Fibroblast of skin of right biceps (primary cell): ENCODE measurements at places on chromosomes 1 and 21.

GRCh38 chr1:230306169-230306568, 120.0 kb downstream of the PGBD5 start:
- DNase-seq = no peak

DNA sequence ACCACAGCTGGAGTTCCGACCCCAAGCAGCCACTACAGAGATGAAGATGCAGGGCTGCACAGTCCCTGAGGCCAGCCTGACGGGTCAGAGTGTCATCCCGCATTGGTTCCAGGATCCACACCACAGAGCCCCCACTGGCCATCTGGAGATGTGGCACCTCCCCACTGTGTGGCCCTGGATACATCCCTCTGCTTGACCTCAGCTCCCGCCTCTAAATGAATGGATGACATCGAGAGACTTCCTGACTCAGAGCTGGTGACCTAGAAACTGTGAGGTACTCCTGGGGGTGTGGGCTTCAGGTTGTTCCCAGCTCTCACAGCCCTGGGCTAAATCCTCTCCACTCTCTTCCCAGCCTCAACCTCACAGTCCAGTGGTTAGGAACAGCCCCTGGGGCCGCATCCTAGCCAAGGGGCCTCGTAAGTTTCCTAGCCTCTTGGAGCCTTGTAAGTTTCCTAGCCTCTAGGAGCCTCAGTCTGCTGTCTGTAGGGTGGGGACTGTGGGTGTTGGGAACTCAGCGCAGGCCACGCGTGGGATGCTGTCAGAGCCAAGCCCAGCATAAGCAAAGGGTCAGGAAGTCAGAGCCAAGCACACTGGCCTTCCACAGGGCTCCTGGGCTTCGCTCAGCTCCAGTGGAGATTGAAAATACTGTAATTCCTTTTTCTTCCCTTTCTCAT, 87.5 kb upstream of the RUNX3 start:
- DNase-seq = no peak

GRCh38 chr1:173241528-173242347, 34.6 kb upstream of the TNFSF4 start:
- DNase-seq = no peak

DNA sequence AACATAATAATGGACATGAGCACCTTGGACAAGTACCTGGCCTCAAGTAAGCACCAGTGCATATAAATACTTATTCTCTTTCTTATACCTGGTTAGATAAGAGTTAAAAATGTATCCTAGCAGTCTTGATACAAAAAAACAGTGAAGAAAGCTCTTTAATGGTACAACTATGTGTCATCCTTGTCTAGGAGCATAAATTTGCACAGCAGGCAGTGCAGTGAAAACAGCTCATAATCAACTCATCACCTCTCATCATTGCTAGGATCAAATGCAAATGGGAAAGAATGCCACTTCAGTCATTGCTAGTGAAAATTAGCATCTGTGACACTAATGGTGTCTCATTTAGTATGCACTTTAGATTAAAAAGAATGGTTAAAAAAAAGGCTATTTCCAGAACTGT, 7.6 kb downstream of the SAMSN1 start:
- no peak for DNase-seq

- DNase-seq = no peak
Measured at GRCh38 chr1:89574621-89575020, 50.0 kb downstream of the LRRC8B start.

- no peak for DNase-seq
Measured at GRCh38 chr1:33825506-33825905, 38.4 kb upstream of the HMGB4 start.

- DNase-seq = no peak
Measured at GRCh38 chr1:202694314-202694713, 15.9 kb downstream of the SYT2 start.

DNA sequence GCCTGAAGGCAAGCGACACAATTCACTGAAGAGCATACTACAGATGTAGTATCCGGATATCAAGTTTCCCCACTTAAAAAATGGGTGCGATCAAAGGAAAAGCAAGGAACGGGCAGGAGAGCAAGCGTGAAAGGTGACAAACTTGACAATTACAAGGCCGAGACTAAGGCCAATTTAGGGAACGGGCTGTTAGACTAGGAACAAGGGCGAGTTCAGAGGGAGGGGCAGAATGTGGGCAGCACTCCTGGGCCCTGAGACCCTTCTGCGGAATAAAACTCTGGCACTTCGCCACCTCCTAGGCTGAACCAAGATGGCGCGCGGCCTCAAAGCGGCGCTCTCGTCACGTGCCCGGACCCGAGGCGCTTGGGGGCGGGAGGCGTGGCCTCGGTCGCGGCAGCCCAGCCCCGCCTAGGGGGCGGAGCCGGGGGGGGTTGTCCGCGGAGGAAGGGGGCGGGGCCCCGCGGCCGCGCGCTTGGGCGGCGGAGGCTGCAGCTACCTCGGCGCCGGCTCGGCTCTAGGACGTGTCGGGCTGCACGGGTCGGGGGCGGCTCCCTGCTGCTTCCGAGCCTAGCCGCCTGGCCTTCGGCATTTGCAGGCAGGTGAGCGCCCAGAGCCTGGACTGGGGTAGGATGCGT, at the start of gene PPFIA4:
Gene PPFIA4 (plus strand): TSS at position 461 of the 635 bp plus-strand sequence. CDS start 12,518 bp downstream, outside the sequence.
- peak; percentile 88 for DNase-seq

- DNase-seq = peak; percentile 87
Measured at GRCh38 chr1:101288491-101288944, 51.7 kb downstream of the S1PR1 start.

- DNase-seq = no peak
Measured at GRCh38 chr1:114441332-114441731, 69.7 kb downstream of the TRIM33 start.

DNA sequence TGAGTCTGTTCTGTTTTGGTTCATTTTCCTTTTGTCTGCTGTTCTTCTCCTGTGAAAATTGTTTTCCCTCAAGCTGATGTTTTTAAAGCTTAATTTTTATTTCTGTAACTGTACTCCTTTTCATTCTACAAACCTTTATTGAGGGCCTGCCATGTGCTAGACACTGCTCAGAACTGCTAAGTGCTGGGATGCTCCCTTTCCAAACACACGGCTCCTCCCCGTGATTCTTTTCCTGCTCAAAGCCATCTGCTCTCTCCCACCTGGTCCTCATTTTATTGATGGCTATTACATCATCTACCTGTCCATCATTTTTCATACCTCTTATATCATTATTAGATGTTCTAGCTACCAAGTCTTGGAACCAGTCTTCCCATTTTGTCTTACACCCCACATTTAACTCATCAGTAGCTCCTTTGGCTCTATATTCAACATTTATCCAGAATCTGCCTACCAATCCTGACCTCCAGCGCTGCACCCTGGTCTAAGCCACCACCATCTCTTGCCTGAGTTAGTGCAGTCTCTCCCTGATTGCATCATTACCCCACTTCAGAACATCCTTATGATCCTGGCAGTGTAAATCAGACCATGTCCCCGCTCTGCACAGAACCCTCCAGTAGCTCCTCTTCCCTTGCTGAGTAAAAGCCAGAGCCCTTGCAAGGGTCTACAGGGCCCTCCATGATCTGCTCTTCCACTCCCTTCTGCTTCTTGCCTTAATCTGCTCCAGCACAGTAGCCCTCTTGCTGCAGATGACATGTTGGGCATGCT, 118.1 kb downstream of the CACNA1E start:
- no peak for DNase-seq

DNA sequence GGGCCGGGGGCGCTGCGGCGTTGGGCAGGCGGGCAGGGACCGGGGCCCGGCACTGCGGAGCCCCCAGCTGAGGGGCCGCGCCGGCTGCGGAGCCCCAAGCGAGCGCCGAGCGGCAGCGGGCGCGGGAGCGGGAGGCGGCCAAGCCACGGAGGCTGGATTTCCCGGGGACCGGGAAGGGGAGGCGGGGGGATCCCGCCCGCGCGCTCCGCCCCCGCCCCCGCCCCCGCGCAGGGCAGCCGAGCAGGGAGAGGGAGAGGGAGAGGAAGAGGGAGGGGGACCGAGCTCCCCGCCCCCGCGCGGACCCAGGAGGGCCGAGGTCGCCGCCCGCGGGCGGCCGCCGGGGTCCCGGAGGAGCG, at the start of gene DLGAP3:
Gene DLGAP3 (minus strand): TSS at position 154 of the 356 bp plus-strand sequence. CDS start 24,267 bp downstream, outside the sequence.
- no peak for DNase-seq

- no peak for DNase-seq
Measured at GRCh38 chr1:161335796-161336195, 21.6 kb downstream of the SDHC start.

- peak; percentile 58 for DNase-seq
Measured at GRCh38 chr1:154840269-154841176, 29.6 kb downstream of the KCNN3 start.

GRCh38 chr21:25036775-25037174, 570.5 kb downstream of the MRPL39 start:
- no peak for DNase-seq

GRCh38 chr1:205057808-205058575, 15.0 kb downstream of the CNTN2 start:
- DNase-seq = no peak

DNA sequence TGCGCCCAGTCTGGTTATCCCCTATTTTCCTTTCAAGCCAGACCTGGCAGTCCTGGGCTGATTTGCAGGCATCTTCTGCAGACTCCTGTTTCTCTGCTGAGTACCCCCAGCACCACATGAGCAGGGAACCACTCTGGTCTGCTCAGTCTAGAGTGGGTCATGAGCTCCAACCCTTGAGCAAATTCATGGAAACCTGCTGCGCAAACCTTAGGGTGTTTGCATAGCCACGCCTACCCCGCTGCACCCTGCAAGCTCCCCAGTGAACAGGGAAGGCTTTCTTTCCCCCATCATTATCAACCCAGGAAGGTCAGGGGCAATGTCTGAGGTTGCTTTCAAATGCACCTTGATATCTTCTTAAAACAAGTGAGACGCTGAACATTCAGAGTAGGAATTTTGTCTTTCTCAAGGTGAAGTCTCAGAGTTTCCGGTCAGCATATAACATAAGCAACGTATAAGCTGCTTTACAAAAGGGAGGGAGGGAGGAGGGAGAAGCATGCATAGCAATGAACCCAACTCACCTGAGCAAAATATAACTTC, 11.1 kb upstream of the KCNE1 start:
- DNase-seq = no peak

- no peak for DNase-seq
Measured at GRCh38 chr1:15080328-15081007, 73.1 kb upstream of the TMEM51 start.

DNA sequence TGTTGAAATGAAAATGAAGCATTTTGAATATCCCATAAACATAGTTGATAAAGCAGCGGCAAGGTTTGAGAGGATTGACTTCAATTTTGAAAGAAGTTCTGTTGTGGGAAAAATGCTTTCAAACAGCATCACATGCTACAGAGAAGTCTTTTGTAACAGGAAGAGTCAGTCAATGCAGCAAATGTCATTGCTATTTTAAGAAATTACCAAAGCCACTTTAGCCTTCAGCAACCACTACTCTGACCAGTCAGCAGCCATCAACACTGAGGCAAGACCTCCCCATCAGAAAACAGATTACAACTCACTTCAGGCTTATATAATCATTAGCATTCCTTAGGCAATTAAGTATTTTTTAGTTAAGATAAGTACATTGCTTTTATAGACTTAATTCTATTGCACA, 33.8 kb upstream of the FCRL3 start:
- DNase-seq = no peak

DNA sequence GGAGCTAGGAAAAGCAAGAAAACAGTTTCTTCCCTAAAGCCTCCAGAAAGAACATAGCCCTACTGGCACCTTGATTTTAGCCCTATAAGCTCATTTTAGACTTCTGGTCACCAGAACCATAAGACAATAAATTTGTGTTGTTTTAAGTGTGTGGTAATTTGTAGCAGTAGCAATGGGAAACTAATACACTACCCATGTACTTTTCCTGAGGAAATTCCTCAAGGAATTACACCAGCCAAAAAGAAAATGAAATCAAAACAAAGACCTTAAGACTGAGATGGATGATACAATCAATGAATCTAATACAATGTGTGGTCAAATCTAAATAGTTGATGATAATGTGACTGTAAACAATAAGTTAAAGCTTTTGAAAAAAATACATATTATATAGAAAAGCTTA, 11.8 kb downstream of the VAMP4 start:
- DNase-seq = peak; percentile 12

DNA sequence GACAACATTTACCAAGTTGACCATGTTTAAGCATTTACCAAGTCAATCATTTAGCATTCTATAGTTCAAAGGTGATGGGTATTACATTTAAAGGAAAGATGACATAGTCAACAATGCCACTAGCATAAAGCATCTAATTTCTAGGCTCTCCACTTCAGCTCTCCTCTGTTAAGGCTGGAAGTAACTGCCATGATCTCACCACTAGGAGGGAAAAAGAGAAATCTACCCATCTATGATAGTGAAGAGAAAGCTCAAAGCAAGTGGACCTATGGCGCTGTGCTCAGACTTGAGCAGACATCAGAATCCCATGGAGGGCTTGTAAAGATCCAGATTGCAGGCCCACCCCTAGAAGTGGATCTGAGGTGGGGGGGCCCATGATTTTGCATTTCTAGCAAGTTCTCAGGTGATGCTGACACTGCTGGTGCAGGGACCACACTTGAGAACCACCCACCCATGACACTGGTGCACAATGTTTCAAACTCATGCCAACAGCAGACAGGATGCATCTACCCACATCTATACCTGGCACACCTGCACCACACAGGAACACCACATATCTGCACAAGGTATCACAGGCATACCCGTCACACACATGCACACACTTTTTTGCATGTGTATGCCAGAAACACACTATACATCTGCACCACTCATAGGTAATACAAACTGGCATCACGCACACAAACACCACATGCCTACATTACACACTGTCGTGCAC, 392.9 kb upstream of the RUNX1 start:
- no peak for DNase-seq

DNA sequence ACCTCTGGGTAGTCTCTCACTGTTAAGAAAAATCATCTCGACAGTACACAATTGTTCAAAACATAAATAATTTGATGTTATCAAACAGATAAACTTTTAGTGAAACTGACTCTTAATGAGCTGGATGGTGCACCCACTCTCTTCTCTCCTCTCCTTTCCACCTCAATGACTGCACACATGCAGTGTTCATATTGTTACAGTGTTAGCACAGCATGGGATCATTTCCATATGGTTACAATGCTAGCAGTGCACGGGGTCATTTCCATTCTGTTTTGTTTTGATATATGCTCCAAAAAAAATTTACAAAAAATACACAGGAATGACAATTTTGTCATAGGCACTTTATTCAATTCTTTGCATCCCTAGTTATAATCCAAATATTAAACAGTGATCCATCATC, 26.4 kb upstream of the RNF187 start:
- DNase-seq = no peak

DNA sequence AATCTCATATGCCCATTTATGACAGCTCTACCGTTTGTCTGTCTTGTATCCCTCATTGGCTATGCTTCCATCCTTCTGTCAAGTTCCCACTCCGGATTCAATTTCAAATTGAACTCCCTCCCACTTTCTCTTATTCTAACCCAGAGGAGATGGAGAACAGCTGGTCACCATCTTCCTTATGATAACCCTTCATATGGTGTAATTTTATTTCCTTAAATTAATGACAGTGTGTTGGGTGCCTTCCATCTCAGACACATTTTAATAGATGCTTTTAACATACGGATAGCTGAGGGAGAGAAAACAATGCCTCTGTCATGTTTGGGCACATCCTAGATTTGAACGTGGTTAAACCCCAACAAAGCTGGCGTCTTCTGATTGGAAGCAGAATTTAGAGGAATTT, 103.0 kb upstream of the PLXNA2 start:
- DNase-seq = no peak
